HT1080 (cell line): ENCODE measurements at places on chromosomes 2 and 18.

- peak; percentile 99 for DNase-seq
Observed at GRCh38 chr2:29747786-29748470, 173.5 kb downstream of the ALK start.

DNA sequence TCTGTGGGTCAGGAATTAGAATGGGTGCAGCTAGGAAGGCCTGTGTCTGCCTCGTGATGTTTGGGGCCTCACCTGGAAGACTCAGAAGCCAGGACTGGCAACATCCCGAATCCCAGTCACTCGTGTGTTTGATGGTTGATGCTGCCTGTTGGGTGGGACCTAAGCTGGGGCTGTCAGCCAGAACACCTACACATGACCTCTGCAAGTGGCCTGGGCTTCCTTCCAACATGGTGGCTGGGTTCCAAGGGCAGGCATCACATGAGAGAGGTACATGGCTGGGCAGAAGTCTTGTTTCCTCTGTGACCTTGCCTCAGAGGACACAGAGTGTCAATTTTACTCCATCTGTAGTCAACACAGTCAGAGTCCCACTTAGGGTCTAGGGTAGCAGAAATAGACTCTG is 177.8 kb downstream of the GBX2 start:
- no peak for DNase-seq

GRCh38 chr2:217058791-217059755 is 199.2 kb upstream of the TNP1 start:
- DNase-seq, result peak; percentile 89

DNA sequence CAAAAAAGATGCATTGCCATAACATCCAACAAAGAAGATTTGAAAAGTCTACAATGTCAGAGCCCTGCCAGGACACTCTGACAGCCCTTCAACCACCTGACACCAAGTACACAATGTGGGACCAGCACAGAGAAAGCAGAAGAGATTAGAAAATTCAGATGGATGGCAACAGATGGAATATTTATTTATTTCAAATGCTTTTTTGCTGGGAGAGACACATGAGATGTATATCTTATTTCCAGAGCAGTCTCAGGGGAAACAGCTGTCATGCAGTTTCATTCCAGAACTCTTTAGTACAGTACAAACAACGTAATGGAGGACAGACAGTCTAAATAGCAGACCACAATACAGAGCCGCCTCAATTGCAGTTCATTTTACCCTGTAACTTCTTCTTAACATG is 110.1 kb downstream of the MAIP1 start:
- DNase-seq, result no peak

GRCh38 chr2:56088411-56088810 is 95.4 kb upstream of the CCDC85A start:
- no peak for DNase-seq

DNA sequence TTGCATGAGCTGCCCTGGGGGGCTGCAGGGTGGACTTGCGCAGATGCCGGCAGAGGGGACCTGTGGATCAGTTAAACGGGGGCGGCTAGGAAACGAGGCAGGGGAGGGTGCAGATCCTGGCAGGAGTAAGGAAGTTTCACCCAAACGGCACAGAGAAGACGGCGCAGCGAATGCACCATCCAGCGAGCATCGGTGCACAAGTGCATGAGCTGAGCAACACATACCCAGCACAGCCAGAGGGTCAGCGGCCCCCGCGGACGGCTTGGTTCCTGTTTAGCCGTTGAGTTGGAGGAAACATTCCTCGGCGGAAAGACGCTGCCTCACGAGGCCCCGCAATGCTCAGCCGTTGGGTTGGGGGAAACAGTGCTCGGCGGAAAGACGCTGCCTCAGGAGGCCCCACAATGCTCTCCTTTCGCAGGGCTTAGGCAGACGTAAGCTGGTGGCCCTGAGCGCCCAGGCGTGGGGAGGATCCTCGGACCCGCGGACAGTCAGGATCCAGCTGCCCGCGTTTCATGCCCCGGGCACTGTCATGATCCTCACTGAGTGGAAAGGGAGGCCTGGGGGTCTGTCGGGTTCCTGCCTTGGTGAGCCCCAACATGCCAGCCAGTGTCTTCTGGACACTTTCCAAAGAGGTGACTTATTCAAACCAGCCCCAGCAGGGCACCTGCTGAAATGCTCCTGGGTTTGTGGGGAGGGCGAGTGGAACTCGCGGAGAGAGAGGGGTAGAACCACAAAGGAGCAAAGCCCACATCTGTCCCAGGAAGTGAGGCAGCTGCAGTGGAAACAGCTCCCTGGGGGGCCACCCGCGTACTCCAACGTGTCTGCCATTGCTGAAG is 86.3 kb downstream of the NDUFA10 start:
- DNase-seq, result no peak

DNA sequence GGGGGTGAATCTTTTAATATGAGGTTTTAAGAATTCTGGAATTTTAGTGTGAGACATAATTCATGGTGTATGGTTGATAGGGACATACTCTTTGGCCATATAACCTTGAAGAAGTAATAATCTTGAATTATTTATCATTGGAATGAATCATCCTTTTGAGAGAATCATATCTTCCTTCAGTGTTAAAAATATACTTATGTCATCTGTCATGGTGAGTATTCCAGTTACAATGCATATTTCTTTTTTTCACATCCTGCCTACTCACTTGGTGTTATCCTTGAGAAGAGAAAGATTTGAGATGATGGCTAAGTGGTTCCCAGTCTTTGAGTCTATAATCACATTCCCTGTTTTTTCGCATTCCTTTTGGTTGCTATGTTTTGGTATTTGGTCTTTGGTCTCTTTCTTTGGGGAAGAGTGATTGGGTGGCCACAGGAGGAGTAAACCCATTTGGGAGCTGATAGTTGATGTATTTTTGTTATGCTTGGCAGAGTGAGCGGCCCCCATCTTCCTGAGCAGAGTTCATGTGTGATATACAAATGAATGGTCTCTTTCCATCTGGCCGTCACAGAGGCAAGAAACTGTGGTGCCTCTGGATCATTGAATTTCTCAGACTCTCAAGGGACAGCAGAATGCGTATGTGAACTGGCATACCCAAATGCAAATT is 21.6 kb downstream of the ASAP2 start:
- DNase-seq, result peak; percentile 71

GRCh38 chr2:47323822-47324171 is 79.2 kb upstream of the MSH2 start:
- DNase-seq, result no peak

- no peak for DNase-seq
Observed at GRCh38 chr18:66682855-66683322, 79.0 kb upstream of the CDH19 start.
